Calu3 (cell line): ENCODE measurements at places on chromosomes 16 and 17.

- peaks cover 5% of the 10 kb centered on the region for H3K4me1 ChIP-seq
- H3K4me3 ChIP-seq = no peak overlapping the region
- no peak for DNase-seq
- H3K27ac ChIP-seq = no peak overlapping the region
- H3K27me3 ChIP-seq = no peaks in the 10 kb centered on the region
Observed at GRCh38 chr16:12460064-12460392, 343.7 kb downstream of the CPPED1 start.

GRCh38 chr17:50920041-50920410 lies 53.9 kb upstream of the TOB1 start:
- H3K27me3 ChIP-seq = no peaks in the 10 kb centered on the region
- H3K27ac ChIP-seq = peak overlapping the region; percentile 96
- peak overlapping the region; percentile 39 for H3K4me3 ChIP-seq
- peaks cover 69% of the 10 kb centered on the region for H3K4me1 ChIP-seq

- H3K27ac ChIP-seq = no peak overlapping the region
- DNase-seq = no peak
- peaks cover 18% of the 10 kb centered on the region for H3K4me1 ChIP-seq
- peaks cover 68% of the 10 kb centered on the region for H3K27me3 ChIP-seq
- peak overlapping the region; percentile 76 for H3K4me3 ChIP-seq
Observed at GRCh38 chr16:88686062-88686438, 257 bp downstream of the SNAI3 start.

DNA sequence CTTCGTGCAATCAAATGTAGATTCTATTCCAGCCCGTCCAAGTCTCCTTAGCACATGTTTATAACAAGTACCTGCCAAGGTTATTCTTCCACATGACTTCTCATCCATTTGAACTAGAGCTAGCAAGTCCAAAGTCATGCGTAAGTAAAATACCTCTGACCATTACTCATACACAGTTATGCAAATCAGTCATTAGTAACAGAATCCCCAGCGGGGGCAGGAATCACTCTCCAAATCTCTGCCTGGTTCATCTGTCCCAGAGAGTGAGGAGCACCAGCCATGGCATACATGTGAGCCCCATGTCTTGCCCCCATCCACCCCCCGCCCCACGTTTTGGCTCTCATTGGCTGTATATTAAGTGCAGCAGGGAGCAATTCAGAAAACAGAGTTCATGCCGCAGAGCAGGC lies 27.7 kb downstream of the SRL start:
- H3K4me1 ChIP-seq = peaks cover 20% of the 10 kb centered on the region
- peak overlapping the region; percentile 95 for H3K27ac ChIP-seq
- no peaks in the 10 kb centered on the region for H3K27me3 ChIP-seq
- no peak overlapping the region for H3K4me3 ChIP-seq
- H3K36me3 ChIP-seq = peaks cover 17% of the 10 kb centered on the region

GRCh38 chr16:72415379-72415778 lies 243.4 kb upstream of the PMFBP1 start:
- no peak for DNase-seq
- H3K4me1 ChIP-seq = no peaks in the 10 kb centered on the region
- no peak overlapping the region for H3K27ac ChIP-seq
- no peaks in the 10 kb centered on the region for H3K27me3 ChIP-seq
- H3K36me3 ChIP-seq = no peaks in the 10 kb centered on the region

DNA sequence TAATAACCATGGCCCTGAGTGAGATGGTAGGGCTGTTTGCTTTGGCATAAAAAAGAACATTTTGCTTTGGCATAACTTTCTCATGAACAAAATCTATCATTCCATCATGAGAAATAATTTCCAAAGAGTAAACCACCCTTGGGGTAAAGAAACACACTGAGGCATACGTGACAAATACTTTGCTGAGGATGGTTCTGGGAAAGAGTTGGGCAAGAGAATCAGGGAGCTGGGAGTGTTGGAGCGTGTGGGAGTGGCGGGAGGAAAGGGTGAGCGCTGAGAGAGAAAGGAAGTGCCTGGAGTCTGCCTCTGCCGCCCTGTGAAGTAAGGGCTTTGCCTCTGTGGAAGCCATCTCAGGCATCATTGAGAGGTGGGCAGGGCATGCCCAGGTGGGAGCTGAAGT lies 60.2 kb upstream of the ARHGAP44 start:
- no peak for DNase-seq
- peak overlapping the region; percentile 66 for H3K27ac ChIP-seq
- no peaks in the 10 kb centered on the region for H3K27me3 ChIP-seq
- no peak overlapping the region for H3K4me3 ChIP-seq

DNA sequence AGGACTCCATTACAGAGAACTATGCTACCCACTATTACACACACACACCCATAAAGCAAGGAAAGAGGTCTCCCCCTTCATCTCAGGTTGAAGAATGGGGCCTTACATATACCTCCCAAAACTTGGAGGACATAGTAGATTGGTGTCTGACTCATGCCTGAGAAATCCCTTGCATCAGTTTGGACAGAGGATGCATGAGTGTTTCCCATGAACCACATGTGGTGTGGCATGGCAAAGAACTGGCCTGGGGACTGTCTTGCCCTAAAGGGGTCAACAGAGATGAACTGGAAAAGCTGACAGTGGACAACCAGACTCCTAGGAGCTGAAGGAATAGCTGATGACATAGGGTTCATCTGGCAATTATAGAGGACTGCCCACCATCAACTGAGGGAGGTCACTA lies 54.0 kb downstream of the DYNLRB2 start:
- H3K4me3 ChIP-seq = no peak overlapping the region
- H3K27ac ChIP-seq = no peak overlapping the region
- H3K36me3 ChIP-seq = no peaks in the 10 kb centered on the region
- no peaks in the 10 kb centered on the region for H3K4me1 ChIP-seq
- no peak for DNase-seq
- peaks cover 11% of the 10 kb centered on the region for H3K27me3 ChIP-seq

GRCh38 chr17:39641883-39642282 lies 4.9 kb downstream of the STARD3 start:
- H3K4me3 ChIP-seq = no peak overlapping the region
- H3K4me1 ChIP-seq = peaks cover 72% of the 10 kb centered on the region
- no peak overlapping the region for H3K27ac ChIP-seq
- peak; percentile 77 for DNase-seq

DNA sequence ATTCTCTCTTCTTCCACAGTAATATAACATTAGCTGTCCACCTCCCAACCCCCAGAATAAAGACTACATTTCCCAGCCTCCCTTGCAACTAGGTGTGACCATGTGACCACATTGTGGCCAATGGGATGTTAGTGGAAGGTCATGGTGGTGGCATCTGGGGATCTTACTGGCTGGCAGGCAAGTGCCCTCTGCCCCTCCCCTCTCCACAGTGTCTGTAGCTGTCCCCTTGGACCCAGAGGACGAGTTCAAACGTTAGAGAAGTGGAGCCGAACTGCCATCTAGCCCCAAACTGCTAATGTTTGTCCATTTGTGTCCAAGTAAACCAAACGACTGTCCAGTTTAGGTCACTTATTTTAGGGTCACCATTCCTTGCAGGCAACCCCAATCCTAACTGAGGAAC lies 26.6 kb upstream of the KCNG4 start:
- H3K27me3 ChIP-seq = peaks cover 56% of the 10 kb centered on the region
- no peaks in the 10 kb centered on the region for H3K4me1 ChIP-seq
- H3K27ac ChIP-seq = no peak overlapping the region
- DNase-seq = peak; percentile 69

- peaks cover 55% of the 10 kb centered on the region for H3K27me3 ChIP-seq
- H3K27ac ChIP-seq = no peak overlapping the region
- peak overlapping the region; percentile 78 for H3K4me3 ChIP-seq
- H3K36me3 ChIP-seq = peaks cover 38% of the 10 kb centered on the region
- peaks cover 8% of the 10 kb centered on the region for H3K4me1 ChIP-seq
Observed at GRCh38 chr16:54287131-54288029, 793 bp upstream of the IRX3 start.

GRCh38 chr16:63653044-63653839 lies 1468.6 kb downstream of the CDH11 start:
- H3K27ac ChIP-seq = no peak overlapping the region
- no peaks in the 10 kb centered on the region for H3K36me3 ChIP-seq
- H3K4me3 ChIP-seq = no peak overlapping the region
- no peak for DNase-seq
- H3K4me1 ChIP-seq = no peaks in the 10 kb centered on the region

GRCh38 chr17:7886227-7887037 lies 2.2 kb upstream of the CHD3 start:
- H3K27ac ChIP-seq = no peak overlapping the region
- no peaks in the 10 kb centered on the region for H3K27me3 ChIP-seq
- peaks cover 8% of the 10 kb centered on the region for H3K4me1 ChIP-seq
- peak; percentile 36 for DNase-seq
- H3K4me3 ChIP-seq = no peak overlapping the region

- H3K36me3 ChIP-seq = peaks cover 55% of the 10 kb centered on the region
- H3K27me3 ChIP-seq = no peaks in the 10 kb centered on the region
- DNase-seq = peak; percentile 84
- H3K4me3 ChIP-seq = peak overlapping the region; percentile 89
- peak overlapping the region; percentile 85 for H3K27ac ChIP-seq
Observed at GRCh38 chr16:68737730-68738629, 888 bp downstream of the CDH1 start.

DNA sequence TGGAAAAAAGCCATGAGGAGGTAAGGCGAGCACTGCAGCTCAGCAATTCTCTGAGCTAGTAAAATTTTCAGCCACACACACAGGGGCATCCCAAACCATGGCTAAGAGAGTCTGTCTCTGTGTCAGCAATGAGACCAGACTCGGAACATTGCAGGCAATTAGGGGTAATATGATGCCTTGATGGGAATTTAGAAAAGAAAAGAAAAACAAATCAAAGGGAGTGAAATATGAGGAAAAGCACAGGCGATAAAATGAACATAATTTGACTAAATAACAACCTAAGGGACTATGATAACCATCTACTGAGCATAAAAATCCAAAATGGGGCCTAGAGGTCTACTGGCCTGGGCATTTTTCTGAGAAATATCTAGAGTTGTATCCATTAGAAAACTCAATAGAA lies 546.0 kb upstream of the PSMD7 start:
- H3K27ac ChIP-seq = no peak overlapping the region
- no peak for DNase-seq
- peaks cover 72% of the 10 kb centered on the region for H3K27me3 ChIP-seq
- H3K4me3 ChIP-seq = no peak overlapping the region
- no peaks in the 10 kb centered on the region for H3K36me3 ChIP-seq

DNA sequence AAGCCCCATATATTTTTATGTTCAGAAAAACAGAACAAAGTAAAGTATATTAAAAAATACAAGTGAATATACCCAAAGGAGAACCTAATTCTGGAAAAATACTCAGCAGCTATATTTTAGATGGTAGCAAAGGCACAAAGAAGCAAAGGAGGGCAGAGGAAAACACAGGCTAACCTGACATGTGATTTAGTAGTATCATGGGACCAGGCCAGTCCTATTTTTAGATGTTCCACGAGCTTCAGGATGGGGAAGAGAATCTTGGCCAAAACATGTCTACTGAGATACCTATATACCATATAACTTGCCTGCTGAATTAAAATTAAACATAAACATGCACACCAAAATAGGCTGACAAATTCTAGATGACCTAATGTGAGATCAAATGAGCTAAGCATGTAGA lies 32.9 kb downstream of the SMYD4 start:
- no peak for DNase-seq
- no peaks in the 10 kb centered on the region for H3K4me1 ChIP-seq
- no peaks in the 10 kb centered on the region for H3K27me3 ChIP-seq
- no peak overlapping the region for H3K27ac ChIP-seq

DNA sequence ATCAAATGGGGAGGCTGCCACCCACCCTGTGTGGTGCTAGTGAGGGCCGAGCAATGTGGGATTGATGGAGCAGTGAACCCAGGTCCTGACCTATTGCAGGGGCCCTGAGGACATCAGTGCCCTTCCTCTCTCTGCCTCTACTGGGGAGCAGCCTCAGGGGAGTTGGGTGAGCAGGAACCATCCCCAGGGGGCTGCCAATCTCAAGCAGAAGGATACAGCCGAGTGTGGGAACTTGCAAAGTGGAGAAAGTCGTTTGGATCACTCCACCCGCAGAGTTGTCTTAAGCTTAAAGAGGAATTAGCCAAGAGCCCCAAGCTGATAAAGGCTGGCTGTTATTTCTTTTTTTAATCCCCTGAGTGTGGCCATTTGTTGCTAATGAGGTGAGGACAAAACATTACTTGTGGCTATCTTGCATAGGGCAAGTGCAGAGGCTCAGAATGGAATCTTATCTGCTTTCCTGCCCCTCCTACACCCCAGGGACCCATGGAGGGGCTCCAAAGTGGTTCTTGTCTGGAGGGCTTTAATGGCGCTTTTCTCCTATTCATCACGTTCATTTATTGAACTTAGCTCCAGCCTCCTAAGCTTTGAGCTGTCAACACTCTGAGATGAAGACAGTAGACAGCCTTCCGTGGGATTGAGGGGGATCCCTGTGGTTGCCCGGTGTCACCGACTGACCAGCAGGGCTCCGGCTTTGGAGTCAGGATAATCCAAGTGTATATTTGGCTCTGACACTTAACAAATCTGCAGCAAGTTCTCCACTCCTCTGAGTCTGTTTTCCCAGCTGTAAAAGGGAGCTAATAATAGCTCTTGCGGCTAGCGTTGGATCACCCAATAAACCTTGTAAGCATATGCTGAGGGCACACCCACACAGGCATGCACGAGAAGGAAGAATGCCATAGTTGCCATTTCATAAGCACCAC lies 45.1 kb downstream of the MYH11 start:
- H3K36me3 ChIP-seq = no peaks in the 10 kb centered on the region
- DNase-seq = peak; percentile 9
- H3K27ac ChIP-seq = no peak overlapping the region
- no peaks in the 10 kb centered on the region for H3K4me1 ChIP-seq

- no peak overlapping the region for H3K4me3 ChIP-seq
- DNase-seq = no peak
- peaks cover 56% of the 10 kb centered on the region for H3K36me3 ChIP-seq
- H3K4me1 ChIP-seq = peaks cover 8% of the 10 kb centered on the region
Observed at GRCh38 chr17:42845918-42846593, 1.7 kb downstream of the AOC2 start.

DNA sequence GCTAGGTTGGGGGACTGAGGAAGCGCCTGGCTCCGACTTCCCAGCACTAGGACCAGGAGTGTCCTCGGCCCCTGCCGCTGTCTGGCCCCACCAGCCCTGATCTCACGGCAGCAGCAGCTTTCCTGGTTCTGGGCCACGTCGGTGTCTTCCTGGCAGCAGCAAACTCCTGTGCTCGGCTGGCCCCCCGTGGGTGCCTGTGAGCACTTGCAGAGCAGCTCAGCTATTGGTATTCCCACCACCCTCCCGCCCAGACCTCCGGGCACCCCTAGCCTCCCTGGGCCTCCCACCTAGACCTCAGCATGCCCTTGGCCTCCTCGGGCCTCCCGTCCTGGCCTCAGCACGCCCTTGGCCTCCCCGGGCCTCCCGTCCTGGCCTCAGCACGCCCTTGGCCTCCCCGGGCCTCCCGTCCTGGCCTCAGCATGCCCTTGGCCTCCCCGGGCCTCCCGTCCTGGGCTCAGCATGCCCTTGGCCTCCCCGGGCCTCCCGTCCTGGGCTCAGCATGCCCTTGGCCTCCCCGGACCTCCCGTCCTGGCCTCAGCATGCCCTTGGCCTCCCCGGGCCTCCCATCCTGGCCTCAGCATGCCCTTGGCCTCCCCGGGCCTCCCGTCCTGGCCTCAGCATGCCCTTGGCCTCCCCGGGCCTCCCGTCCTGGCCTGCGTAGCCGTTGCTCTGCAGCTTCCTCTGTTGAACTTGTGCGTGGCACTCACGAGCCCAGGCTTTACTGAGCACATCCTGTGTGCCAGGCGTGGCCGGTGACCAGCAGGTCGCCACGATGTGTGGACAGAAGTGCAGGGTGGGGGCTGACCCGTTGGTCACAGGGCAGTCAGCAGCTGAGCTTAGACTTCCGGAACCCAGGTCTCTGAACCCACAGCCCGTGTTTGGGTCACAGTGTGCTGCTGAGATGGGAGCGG lies 51.8 kb upstream of the ACSF3 start:
- H3K27ac ChIP-seq = no peak overlapping the region
- H3K36me3 ChIP-seq = no peaks in the 10 kb centered on the region
- no peak for DNase-seq
- no peaks in the 10 kb centered on the region for H3K4me1 ChIP-seq
- peaks cover 90% of the 10 kb centered on the region for H3K27me3 ChIP-seq
